Panc1 (cell line): ENCODE measurements at places on chromosomes 12 and 14.

DNA sequence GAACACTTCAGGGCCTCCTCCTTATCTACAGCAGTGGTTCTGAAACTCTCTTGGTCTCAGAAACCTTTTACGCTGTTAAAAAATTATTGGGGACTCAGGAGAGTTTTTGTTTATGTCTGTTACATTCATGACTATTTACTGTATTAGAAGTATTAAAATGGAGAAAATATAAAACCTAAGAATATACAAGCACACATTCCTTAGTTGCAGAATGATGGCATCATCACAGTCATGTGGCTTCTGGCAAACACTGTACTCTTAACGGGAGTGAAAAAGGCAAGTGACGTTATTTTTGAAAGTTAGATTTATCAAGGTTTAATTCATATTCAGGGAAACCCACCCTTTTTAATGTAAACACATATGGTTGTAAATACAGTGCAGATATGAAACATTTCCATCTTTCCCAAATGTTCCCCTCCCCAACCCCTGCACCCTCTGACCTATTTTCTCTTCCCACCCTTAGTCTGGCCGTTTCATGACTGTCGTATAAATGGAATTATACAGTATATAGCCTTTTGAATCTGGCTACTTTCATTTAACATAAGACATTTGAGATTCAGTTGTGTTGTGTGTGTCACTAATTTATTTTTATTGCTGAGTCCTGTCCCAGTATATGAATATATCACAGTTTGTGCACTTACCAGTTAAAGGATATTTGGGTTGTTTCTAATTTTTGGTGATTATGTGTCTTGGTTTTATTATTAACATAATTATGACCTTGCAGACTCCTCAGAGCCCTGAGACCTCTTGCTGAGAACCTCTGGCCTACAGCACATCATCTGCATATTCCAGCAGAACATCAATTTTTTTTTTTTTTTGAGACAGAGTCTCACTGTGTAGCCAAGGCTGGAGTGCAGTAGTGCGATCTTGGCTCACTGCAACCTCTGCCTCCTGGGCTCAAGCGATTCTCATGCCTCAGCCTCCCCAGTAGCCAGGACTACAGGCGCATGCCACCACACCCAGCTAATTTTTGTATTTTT lies 457.0 kb downstream of the PCNX1 start:
- no peak for DNase-seq
- H3K4me3 ChIP-seq, result no peak overlapping the region
- no peaks in the 10 kb centered on the region for H3K27me3 ChIP-seq
- peaks cover 3% of the 10 kb centered on the region; the same call in 1 of the 2 replicates for H3K4me1 ChIP-seq

GRCh38 chr14:74733221-74733620 lies 20.3 kb downstream of the FCF1 start:
- no peak for DNase-seq
- no peak overlapping the region for H3K4me3 ChIP-seq
- H3K27ac ChIP-seq, result no peak overlapping the region
- H3K27me3 ChIP-seq, result no peaks in the 10 kb centered on the region

DNA sequence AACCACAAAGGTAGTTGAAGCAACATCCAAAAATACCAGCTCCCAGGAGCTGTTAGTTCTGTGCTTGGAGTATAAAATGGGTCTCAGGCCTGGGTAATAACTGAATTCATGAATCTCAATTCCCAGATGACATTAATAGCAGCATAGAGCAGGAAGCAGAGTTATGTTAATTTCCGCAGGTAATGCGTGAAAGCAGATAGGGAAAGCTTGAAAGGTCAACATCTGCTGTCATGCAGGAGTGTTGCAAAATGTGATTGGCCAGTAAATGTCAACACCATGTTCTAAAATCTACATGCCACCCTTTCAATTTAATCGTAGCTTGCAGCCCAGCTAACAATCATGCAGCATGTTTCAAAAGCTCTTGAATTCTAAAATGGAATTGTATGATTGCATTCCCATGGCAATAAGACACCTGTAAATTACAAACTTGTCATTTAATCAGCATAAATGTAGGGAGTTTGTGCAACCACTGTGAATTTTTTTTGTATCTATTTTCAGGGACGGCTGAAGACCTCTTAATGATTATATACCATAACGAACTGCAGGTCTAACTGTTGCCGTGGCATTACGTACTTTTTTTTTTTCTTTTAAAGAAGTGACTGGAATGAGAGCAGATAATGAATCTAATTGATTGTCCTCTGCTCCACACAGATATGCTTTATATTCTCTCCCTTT lies 635.8 kb upstream of the FOXG1 start:
- no peak overlapping the region for H3K4me3 ChIP-seq
- H3K27ac ChIP-seq, result no peak overlapping the region
- no peaks in the 10 kb centered on the region for H3K4me1 ChIP-seq
- DNase-seq, result no peak
- no peaks in the 10 kb centered on the region for H3K27me3 ChIP-seq

DNA sequence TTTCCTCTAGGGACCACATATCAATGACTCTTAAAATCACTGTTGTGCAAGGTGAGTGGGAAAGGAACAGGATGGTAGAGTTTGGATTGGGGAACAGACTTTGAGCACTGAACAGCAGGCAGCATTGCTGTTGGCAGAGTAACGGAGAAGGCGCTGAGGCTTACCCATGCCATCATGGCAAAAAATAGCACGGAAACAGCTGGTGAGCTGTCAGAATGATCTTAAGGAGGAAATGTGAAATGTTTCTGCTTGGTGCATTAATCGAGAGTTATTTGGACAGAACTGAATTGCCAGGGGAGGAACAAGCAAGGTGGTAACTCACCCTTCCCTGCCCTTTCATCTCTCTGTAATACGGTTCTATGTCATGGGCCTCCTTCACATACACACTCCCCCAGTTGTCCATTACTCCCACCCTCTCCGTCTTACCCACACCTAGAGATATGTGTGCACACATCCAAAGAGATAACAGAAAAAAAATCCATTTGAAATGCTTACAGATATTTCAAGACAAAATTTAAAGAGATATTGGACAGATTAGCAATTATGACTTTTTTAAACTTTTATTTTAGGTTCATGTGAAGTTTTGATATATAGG lies 572.5 kb downstream of the DIO2 start:
- H3K4me3 ChIP-seq, result no peak overlapping the region
- no peaks in the 10 kb centered on the region for H3K4me1 ChIP-seq
- no peak for DNase-seq
- no peaks in the 10 kb centered on the region for H3K27me3 ChIP-seq
- H3K27ac ChIP-seq, result no peak overlapping the region

DNA sequence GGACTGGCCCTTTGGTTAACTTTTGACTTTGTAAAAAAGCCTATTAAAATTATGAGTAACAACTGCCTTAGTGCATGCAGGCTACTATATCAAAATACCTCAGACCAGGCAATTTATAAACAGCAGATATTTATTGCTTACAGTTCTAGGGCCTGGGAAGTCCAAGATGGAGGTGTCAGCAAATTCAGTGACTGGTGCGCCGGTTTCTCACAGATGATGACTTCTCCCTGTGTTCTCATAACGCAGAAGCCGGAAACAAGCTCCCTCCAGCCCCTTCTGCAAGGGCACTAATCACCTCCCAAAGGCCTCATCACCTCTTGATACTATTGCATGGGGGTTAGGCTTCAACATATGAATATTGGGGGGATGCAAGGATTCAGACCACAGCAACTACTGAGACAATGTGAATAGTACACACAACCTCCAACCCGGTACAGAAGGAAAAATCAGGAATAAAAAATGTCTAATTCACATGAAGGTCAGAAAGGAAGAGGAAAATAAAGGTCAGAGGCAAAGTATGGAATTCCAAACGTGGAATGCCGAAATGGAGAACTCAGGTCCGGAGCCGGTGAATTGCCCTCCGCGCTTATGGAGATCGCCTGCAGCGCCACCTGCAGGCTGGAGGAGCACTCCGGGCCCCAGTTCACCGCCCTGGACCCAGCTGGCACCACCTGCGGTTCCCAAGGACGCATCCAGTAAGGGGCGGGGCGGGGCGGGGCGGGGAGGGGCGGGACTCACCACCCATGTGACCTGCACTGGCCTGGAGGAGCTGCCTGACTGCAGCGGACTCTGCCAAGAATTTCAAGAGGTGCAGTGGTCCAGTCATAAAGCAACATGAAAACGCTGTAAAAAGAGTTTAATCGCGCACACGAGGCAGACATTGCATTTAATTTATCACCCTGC lies 203.4 kb downstream of the KIF26A start:
- H3K27me3 ChIP-seq, result no peaks in the 10 kb centered on the region; the same call in 1 of the 2 replicates
- no peak for DNase-seq
- H3K4me1 ChIP-seq, result no peaks in the 10 kb centered on the region
- H3K4me3 ChIP-seq, result no peak overlapping the region
- no peaks in the 10 kb centered on the region for H3K36me3 ChIP-seq

- DNase-seq, result no peak
- H3K27me3 ChIP-seq, result peaks cover 7% of the 10 kb centered on the region; the same call in 1 of the 2 replicates
- no peak overlapping the region for H3K4me3 ChIP-seq
- H3K36me3 ChIP-seq, result no peaks in the 10 kb centered on the region
- H3K4me1 ChIP-seq, result no peaks in the 10 kb centered on the region
These were observed 178.0 kb downstream of the GRIP1 start for GRCh38 chr12:66500841-66501240.

GRCh38 chr14:72380456-72380855 lies 448.2 kb downstream of the RGS6 start:
- no peak for DNase-seq
- H3K27me3 ChIP-seq, result no peaks in the 10 kb centered on the region
- H3K4me3 ChIP-seq, result no peak overlapping the region
- no peaks in the 10 kb centered on the region for H3K4me1 ChIP-seq

DNA sequence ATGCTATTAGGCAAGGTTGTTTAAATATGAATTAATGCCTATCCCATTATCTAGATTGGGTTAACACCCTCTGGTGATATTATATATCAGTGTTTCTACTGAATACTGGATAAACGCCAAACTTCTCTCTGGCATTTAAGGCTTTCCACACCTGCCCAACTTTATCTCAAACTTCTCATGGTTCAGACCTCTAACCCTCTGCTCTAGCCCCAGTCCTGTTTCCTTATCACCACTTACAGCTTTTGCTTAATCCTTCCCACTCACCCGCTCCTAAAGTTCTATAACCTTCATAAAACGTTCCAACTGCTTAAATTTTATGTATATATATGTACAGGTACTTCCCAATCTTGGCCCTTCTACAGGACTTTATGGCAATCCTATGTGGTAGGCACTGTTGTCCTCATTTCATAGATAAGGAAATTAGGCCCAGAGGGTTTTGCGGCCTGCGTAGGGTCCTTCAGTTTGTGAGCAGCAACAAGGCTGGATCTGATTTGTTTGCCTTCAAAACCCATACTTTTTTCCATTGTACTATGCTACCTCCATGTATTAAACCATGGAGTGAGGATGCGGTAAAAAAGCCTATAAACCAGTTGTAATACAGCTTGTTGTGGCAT lies 1.2 kb downstream of the LPCAT3 start:
- H3K27ac ChIP-seq, result peak overlapping the region; percentile 86
- H3K4me1 ChIP-seq, result peaks cover 27% of the 10 kb centered on the region

GRCh38 chr12:22312336-22312735 lies 22.2 kb downstream of the ST8SIA1 start:
- no peaks in the 10 kb centered on the region for H3K4me1 ChIP-seq
- H3K27ac ChIP-seq, result no peak overlapping the region
- H3K36me3 ChIP-seq, result no peaks in the 10 kb centered on the region
- H3K27me3 ChIP-seq, result no peaks in the 10 kb centered on the region

GRCh38 chr14:60705100-60705499 lies 19.1 kb downstream of the SIX4 start:
- no peak overlapping the region for H3K27ac ChIP-seq
- H3K36me3 ChIP-seq, result no peaks in the 10 kb centered on the region
- H3K27me3 ChIP-seq, result no peaks in the 10 kb centered on the region
- DNase-seq, result no peak
- H3K4me3 ChIP-seq, result no peak overlapping the region

DNA sequence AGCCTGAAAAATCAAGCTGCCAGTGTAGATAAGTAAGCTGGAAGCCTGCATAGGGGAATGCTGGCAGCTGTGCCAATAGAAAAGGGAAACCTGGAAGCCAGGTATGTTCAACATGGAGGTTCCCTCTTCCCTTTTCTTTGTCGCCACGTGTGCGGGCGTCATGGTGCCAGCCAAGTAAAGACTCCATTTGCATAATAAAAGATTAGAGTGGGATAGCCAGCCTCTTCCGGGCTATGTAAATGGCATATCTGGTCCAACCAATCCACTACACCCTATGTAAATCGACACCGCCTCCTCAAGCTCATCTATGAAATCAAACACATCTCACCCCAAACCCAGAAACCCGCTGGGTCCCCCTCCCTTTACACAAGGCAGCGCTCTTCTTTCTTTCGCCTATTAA lies 5.6 kb upstream of the ADGRD1 start:
- H3K4me1 ChIP-seq, result no peaks in the 10 kb centered on the region
- H3K4me3 ChIP-seq, result no peak overlapping the region
- H3K36me3 ChIP-seq, result no peaks in the 10 kb centered on the region
- peaks cover 10% of the 10 kb centered on the region for H3K27me3 ChIP-seq
- DNase-seq, result no peak

DNA sequence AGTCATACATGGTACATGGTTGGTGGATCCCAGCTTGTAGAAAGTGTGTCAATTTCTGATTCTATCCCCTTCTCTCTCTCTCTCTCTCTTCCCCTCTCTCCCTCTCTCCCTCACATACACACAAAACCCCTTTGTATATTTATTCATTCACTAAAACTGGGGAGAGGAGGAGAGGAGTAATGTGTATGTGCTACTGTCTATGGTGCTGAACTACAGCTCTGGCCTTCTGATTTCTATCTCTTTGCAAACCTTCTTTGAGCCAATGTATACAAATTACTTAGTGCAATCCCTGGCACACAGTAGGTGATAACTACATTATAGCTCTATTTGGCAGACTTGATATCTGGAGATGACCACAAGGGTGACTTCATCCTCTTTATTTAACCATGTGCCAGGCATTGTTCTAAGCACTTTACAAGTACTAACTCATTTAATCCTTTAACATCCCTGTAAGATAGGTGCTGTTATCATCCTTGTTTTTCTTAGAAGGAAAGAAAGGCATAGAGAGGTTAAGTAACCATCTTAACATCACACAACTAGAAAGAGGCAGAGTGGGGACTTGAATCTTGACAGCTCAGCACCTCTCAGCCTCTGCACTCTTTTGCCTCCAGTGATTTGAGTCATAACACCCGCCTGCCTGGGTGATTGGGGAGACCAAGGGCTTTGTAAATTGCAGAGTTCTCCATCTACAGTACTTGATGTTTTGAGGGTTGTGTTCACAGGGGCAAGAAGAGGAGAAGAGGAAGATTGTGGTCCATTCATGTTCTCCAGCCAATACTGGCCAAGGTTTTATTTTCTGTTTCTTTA lies 21.3 kb downstream of the RPH3A start:
- H3K27ac ChIP-seq, result no peak overlapping the region
- H3K4me3 ChIP-seq, result no peak overlapping the region
- H3K27me3 ChIP-seq, result peaks cover 5% of the 10 kb centered on the region
- no peaks in the 10 kb centered on the region for H3K36me3 ChIP-seq
- H3K4me1 ChIP-seq, result no peaks in the 10 kb centered on the region
- no peak for DNase-seq
